ENCODE measurements at places on chromosomes 16 and 17.

- DNase-seq: peak; percentile 25
Measured at GRCh38 chr16:12095275-12096156, 119.0 kb downstream of the SNX29 start.

DNA sequence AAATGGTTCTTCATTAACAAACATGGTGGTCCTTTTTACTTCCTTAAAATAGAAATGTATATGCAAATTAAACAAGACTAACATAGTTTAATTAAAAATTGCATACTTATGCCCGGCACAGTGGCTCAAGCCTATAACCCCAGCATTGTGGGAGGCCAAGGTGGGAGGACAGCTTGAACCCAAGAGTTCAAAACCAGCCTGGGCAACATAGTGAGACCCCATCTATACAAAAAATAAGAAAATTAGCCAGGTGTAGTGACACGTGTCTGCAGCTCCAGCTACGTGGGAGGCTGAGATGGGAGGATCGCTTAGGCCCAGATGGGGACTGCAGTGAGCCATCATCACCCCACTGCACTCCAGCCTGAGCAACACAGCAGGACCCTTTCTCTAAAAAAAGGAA is 18.4 kb downstream of the CDC27 start:
- DNase-seq: no peak

DNA sequence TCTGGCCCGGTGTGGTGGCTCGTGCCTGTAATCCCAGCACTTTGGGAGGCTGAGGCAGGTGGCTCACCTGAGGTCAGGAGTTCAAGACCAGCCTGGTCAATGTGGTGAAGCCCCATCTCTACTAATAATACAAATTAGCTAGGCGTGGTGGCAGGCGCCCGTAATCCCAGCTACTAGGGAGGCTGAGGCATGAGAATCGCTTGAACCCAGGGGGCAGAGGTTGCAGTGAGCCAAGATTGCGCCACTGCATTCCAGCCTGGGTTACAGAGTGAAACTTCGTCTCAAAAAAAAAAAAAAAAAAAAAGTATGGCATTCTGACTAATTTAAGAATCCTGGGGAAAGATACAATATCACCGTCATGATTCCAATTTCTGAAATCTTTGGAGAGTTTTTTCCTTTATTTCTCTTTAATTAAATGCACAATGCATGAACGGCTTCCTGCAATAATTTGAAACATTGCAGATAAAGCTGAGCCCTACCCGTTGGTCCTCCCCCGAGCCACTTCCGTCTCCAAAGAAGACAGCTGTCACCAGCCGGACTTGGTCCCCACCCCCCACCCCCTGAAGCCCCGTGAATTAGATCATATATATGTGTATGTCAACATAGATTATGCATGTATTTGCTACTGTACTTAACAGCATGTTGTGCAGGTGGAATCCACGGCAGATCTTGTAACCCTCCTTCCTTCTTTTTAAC is 142.6 kb upstream of the PLCG2 start:
- DNase-seq: peak; percentile 70

DNA sequence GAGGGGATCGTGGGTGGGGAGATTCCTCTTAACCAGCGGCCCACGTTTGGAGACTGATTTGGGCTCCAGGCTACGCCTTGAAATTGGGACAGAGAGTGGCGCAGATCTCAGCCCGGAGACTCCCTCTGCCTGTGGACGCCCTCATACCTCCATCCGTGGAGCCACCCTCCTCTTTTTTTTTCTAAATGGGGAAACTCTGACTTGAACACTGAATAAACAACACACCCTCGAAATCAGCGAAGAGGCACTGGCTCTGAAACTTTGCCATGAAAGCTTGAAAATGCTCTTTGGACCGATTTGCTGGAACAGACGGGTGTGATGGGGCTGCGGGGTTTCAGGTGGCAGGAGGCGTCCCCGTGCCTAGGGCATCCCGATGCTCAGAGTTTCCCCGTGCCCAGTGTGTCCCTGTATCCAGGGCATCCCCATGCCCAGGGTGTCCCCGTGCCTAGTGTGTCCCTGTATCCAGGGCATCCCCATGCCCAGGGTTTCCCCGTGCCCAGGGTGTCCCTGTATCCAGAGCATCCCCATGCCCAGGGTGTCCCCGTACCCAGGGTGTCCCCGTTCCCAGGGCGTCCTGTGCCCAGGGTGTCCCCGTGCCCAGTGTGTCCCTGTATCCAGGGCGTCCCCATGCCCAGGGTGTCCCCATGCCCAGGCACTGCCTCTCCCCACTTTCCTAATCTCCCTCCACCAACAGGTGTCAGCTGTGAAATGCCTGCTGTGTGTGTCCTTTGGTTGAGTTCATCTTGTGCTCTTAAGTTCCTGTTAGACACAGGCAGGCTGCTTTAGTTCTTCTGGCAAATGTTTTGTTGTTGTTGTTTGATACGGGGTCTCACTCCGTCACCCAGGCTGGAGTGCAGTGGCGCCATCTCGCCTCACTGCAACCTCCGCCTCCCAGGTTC is 187.0 kb downstream of the SEC14L1 start:
- no peak for DNase-seq

Measured in trophoblast cell (in vitro differentiated cells and primary cell).